ENCODE measurements at places on chromosomes 16 and 17.

DNA sequence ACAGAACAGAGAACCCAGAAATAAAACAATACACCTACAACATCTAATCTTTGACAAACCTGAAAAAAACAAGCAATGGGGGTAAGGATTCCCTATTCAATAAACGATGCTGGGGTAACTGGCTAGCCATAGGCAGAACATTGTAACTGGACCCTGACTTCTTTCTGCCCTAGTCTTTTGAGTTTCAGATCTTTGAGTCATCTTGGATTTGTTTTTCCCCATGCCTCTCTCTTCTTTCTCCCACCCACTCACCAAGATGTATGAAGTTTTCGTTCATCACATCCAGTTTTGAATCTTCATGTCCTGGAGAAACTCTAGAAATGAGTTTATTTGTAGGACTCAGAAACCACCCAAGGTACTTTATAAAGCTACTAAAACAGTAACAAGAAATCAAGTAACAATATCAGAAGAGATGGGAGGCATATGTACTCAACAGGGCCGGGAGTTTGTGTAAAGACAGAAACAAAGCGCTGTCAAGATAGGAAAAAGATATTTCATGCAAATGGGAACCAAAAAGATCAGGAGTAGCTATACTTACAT, 39.0 kb downstream of the HSD17B2 start:
- no peak for DNase-seq

- no peak for DNase-seq
Observed at GRCh38 chr16:80546249-80546648, 5.5 kb downstream of the DYNLRB2 start.

GRCh38 chr16:77157346-77158058, 33.5 kb upstream of the MON1B start:
- DNase-seq, result no peak

GRCh38 chr17:17765359-17766076, 71.3 kb downstream of the SREBF1 start:
- no peak for DNase-seq

DNA sequence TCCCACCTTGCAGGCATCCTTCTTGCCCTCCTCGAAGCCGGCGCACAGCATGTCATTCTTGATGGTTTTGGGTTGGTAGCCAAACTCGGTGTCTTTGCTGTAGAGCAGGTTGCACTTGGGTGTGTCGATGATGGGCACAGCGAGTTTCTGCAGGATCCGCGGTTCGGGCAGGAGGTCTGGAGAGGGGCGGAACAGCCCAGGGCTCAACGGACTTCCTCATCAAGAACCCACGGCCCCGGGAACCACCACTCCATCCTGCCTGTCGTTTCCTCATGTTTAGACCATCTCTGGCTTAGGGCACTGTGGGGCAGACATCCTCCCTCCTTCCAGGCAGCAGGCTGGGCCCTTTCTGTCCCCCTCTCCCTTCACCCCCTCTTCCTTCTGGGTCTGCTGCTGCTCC, 6.5 kb downstream of the PRSS27 start:
- DNase-seq, result no peak

GRCh38 chr16:29862383-29862883, 593 bp downstream of the CDIPT start:
- DNase-seq, result peak; percentile 18

DNA sequence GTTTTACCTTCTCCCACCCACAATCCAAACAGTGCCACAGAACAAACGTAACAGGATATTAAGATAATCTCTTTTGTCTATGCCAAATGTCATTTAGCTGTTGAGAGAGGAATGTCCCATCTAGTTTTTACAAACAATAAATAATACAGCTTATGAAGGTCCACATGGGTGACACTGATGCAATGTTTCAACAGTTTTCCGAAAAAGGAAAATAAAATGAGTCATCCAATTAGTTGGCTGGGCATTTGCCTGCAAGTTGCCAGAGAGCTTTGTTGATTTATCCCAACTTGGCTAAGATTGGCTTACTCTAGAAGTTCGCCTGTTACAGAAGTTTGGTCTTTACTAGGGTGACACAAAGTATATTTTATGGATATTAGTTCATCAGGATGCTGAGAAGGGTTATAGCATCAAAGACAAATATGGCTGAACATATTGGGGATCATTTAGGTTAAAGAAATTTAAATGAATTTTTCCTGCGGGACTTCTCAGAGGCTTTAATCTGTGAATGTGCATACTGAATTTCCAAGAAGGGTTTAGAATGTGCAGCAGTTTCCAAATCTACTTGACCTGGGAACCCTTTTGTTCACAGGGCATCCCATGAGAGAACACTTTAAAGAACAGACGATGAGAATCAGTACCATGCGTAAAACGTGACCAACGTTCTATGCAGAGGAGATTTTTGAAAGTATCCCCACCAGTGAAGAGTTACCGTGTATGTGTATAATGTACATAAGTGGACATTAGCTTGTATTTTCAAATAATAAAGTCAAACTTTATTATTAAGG, 73.1 kb downstream of the CDH13 start:
- no peak for DNase-seq

- no peak for DNase-seq
Observed at GRCh38 chr16:84874004-84874435, 54.2 kb downstream of the CRISPLD2 start.

GRCh38 chr16:27748868-27749546, 199.1 kb downstream of the KATNIP start:
- peak; percentile 25 for DNase-seq

DNA sequence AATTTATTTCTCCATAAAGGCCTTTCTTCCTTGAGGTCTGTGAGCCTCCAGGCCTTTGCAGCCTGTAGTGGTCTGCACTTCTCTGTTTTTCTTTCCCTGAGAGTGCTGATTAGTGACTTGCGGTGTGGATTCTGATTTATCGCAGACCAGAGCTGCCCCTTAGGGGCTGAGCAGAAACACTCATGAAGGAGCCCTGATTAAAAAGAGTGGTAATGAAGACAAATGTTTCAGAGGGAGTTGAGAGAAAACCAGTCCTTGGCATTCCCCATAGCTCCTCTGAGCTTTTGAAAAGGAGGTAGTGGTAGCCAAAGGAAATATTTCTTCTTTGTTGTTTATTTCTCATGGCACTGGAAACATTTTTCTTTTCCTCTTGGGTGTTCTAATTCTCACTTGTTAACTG, 268.1 kb upstream of the TBX2 start:
- no peak for DNase-seq

DNA sequence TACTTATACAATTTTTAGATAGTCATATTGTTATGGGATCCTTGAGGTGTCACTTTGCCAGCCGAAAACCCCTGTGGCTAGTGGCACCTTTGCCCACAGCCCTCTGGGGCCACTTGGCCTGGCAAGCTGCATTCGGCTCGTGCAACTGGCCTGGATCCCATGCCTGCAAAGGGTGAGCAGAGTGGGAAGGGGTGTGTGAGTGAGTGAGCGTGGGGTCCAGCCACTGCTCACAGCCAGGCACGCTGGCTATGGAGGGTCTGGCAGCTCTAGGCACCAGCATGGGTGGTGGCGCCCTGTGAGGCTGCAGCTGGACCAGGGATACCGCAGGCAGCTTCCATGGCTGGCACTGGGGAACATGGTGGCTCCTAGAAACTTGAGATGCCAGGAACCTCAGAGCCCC, 49.0 kb downstream of the ESRP2 start:
- no peak for DNase-seq

GRCh38 chr16:17019366-17019765, 451.4 kb downstream of the XYLT1 start:
- no peak for DNase-seq

DNA sequence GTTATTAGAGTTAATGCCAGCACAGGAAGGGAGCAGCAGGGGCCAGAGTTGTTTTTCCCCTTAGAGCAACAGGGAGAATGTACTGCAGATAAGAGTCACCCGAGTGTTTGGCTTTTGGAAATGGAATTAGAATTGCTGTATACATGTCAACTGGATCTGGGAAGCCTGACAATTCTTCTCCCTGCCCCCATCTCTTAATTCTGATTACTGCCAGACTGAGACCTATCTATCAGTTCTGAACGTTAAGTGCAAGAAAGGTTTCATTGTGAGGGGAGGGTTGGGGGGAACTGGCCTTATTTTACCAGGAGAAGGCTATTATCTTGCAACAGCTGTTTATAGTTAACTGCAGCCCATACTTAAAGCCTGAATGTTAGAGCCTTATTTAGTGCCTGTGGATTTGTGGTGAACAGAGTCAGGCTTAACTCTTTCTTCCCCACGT, 424.5 kb upstream of the CDH11 start:
- DNase-seq, result peak; percentile 33

DNA sequence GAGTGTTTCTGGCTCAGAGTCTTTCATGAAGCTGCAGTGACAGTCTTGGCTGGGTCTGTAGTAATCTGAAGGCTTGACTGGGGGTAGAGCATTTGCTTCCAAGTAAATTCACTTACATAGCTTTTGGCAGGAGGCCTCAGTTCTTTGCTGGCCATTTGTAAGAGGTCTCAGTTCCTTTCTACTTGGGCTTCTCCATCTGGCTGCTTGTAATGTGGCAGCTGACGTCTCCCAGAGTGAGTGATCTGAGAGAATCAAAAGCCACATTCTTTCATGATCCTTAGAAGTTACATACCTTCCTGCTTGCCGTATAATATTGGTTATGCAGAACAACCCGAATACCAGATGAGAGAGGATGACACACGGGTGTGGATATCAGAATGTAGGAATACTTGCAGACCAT, 39.8 kb downstream of the NF1 start:
- DNase-seq, result no peak

- peak; percentile 5 for DNase-seq
Observed at GRCh38 chr16:35391328-35391727, 1931.9 kb downstream of the TP53TG3F start.

DNA sequence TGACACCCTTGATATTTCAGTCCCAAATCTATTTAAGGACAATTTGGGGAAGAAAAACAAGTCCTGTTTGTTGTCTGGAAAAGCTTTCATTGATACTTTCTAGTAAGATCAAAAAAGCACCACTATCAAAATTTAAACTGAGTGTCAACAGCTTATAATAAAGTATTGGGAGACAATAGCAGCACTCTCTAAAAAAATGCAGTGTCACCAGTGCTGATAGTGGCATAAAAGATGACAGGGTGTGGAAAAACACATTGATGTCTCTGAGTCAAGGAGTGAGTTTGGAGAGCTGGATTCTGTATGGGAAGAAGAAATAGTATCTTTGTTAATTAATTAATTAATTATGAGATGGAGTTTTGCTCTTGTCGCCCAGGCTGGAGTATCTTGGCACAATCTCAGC, 8.3 kb upstream of the TOM1L1 start:
- DNase-seq, result no peak

- DNase-seq, result no peak
Observed at GRCh38 chr16:72760581-72760980, 287.3 kb downstream of the ZFHX3 start.

DNA sequence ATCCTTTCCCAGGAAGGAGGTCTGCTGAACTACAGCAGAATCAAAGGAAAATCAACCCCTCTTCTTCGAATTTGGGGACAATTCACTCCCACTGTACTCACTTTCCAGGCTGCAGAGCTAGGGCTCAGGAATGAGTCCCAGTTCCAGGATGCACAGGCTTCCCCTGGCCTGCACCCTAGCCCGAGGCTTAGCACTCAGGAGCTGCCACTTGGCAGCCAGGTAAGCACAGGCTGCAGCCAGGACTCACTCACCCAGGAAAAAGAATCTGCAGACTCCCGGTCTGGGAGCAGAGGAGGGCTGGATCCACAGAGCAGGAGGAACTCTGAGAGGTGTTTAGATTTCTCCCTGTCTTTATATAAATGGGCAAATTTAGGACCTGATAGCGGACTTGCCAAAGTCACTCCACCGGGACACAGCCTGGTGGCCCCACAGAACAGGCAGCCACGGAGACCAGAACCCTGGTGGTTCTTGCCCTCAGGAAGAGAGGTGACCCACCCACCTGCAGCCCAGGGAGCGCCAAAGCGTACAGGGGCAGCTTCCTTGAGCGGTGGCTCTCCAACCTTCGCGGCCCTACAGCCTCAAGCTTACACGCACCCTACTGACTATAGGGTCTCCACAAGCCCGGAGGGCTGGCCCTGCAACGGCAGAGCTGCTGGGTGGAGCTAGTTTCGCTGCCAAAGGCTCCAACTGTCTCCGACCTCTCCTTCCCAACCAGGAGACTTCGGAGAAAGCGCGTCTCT, 4.8 kb downstream of the CBLN1 start:
- no peak for DNase-seq

DNA sequence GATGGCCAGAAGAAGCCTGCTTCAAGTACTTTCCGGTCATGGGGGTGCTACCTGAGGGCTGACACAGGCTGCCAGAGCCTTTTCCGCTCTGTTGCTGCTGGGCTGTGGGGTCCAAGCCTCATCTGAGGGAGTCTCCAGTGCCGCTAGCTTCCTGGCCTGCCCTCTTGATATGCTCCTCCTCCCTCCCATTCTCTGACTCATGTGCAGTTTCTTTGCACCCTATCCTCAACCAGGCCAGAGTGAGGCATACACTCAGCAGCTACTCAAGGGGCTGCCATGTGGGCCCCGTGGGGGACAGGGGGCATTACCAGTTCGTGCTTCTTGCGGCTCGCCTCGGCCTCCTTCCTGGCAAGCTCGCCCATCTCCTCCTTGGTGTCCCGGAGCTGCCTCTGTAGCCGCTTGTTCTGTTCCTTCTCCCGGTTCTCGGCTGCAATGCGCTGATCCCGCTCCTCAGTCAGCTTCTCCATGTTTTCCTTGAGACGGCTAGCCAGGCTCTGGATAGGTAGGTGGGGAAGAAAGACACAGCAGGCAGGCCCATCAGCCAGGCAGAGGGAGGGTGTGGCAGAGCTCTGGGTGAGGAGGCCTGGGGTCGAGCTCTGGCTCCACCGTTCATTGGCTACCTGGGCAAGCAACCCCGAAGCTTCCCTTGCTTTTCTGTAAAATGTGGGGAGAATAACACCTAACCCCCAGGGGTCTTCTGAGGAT, 43.8 kb downstream of the PIPOX start:
- no peak for DNase-seq

- DNase-seq, result peak; percentile 63
Observed at GRCh38 chr17:41773190-41773588, 13.3 kb downstream of the JUP start.

DNA sequence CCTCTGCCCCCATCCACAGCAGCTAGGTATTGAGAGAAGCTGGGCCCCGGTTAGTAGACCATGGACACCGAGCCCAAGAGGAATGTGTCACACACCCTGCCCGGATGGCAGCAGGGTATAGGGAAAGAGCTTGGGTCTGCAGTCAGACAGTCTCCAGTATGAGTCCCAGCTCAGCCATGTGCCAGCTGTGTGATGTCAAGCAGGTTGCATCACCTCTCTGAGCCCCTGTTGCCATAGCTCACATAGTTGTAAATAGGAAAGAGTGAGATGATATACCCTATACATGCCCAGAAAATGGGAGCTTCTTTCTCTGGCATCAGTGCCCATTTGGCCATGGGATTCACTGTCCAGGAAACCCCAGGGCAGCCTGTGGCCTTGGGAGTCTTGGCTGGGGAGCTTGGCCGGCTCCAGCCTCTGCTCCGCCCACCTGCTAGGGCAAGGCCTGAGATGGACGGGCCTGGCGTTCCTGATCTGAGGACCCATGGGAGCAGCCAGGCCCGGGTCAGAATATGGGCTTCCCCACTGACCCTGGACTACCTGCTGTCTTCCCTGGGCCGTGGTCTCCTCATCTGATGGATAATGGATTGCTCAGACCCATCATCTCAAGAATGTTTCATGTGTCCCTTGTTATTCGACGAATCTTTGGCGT, 13.2 kb downstream of the CD300LG start:
- DNase-seq, result no peak

Measured in left kidney (tissue), 8 donors.